ENCODE measurements at places on chromosomes 4 and X.

- DNase-seq, result no peak
Measured at GRCh38 chr4:186932196-186932595, 208.5 kb upstream of the FAT1 start.

DNA sequence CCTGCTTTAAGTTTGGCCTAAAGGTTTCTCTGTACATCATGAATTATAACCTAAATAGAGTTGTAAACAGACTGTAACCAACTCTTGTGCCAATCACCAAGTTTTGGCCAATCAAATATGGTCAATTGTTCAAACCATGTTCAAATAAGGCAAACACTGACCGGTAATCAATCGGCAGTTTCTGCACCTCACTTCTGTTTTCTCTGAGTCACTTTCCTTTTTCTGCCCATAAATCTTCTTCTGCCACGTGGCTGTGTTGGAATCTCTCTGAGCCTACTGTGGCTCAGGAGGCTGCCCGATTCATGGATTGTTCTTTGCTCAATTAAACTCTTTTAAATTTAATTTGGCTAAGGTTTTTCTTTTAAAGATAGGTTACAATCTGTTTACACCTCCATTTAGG lies 16.5 kb upstream of the ENPP6 start:
- no peak for DNase-seq

- DNase-seq, result no peak
Measured at GRCh38 chr4:15901007-15901406, 37.5 kb downstream of the FGFBP1 start.

DNA sequence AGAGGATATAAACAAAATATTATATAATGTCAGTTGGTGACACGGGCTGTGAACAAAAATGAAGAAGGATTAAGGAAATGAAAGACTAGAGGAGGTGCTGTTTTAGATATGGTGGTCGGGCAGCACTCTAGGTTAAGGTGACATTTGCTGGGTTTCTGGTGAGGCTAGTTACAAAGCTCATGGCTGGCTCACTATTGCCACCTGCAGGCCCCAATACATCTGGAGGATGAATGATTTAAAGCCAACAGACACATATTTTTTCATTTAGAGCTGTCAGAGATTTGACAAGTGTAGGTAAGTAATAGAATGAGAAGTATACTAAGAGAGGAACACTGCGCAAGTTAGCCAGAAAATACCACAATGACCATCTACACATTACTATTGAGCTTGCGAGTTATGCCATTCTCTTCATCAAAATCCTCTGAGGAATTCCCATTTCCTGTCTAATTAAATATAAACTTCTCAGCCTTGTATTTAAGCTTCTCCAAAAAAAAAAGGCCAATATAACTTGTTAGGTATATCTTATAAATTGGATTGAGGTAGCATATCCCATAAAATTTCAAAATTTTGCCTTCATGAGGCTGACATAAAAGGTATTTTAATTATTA lies 6.4 kb upstream of the FGG start:
- peak; percentile 75 for DNase-seq

- DNase-seq, result peak; percentile 48
Measured at GRCh38 chr4:16884673-16885460, 13.6 kb downstream of the LDB2 start.

DNA sequence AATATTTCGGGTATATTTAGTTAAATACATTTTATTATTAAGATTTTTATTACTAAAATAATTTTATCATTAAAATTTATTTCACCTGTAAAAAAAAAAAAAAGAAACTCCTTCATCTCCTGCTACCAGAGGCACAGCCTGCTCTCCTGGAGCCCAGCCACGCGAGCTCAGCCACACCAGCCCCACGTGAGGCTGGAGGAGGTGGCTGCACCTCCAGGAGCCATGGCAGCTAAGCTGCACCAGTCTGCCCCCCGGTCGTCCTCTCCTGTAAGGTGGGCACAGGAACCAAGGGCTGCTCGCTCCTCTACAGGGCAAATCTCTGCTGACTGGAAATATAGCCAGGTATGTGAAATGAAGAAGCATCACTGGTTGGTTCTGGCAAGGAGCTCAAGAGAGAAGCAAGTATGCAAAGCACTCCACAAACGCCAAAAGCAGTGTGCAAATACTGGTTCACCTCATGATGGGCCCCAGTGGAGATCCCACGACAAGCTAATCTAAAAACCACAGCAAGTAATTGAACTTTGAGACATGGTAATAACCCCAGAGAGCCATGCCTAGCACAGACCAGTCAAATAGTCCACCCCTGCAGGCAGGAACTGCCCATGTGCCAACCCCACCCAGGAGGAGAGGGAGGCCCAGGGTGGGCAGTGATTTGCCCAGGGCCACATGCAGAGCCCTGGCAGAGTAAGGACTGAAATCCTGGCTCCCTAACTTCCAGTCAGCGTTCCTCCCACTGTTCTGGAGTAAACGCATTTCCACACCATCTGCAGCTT lies 90.1 kb downstream of the WFS1 start:
- DNase-seq, result no peak

DNA sequence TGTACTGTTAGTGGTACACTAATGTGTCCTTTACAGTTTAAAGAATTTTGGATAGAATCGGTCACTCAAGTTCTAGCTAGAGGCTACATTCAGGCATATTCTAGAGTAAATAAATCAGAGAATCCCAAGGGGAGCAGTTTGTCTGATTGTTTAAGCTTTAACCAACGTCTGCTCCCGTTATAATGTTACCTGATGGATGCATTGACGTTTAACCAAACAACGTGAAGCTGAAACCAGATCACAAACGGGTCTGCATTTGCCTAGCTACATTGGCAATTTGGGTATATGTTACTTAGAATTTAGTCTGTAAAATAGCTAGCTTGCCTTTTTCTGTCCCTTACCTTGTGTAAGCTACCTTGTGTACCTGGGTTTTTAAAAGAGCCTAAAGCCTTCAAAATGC lies 1.6 kb downstream of the PI4K2B start:
- DNase-seq, result no peak

DNA sequence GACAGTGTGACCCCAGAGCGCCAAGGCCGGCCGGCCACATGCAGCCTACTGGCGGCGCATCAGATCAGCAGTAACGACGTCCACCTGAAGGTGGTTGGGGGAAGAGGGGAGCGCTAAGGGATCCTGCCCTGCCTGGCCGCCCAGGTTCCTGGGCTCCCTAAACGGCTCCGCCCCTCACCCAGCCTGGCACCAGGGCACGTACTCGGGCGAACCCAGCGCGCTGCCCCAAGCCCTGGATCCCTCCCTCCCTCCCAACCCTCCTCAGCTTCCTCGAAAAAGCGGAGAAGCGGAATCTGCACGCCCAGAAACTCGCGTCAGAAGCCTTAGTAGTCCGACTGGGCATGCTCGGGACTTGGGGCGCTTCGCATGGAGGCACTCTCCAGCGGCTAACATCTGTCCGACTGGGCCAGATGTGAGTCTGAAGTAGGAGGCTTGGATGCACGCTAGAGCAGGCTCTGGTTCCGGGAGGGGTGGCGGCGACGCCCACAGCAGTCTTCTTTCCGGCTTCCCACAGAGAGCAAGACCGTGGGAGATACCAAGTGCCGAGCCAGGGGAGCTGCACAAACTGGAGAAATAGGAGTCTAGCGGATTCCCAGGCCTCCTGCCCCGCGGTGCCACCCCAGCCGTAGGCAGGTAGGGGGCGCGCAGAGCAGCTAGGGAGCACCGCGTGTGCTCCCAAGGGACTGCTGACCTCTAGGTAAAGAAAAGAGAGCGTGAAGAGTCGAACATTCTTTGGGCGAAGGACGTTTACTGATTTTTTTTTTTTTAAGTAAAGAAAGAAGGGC lies 114.3 kb upstream of the TEX13C start:
- peak; percentile 93 for DNase-seq

- DNase-seq, result no peak
Measured at GRCh38 chr4:185278716-185279115, 69.3 kb downstream of the SNX25 start.

GRCh38 chr4:70948665-70949260 lies 44.7 kb upstream of the DCK start:
- DNase-seq, result peak; percentile 21

DNA sequence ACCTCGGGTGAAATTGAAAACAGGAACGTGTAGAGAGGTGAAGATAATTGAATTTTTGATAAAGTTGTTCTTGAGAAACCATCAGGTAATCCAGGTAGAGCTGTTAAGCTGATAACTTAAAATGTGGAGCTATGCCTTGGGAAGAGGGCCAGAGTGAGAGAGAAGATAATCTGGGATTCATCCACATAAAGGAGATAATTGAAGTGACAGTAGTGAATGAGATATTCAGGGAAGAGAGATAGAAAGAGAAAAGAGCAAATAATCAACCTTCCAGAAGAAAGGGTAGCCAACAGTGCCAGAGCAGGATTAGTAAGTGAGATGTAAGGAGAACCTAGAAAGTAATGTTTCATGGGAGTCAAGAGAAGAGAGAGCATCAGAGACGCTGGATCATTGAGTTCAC lies 297.6 kb downstream of the PACRGL start:
- DNase-seq, result no peak

GRCh38 chrX:34112459-34112858 lies 19.7 kb downstream of the FAM47A start:
- DNase-seq, result no peak

- peak; percentile 99 for DNase-seq
Measured at GRCh38 chr4:152165146-152165545, 370.7 kb downstream of the FBXW7 start.

- no peak for DNase-seq
Measured at GRCh38 chrX:138001226-138001625, 435.3 kb downstream of the ZIC3 start.

DNA sequence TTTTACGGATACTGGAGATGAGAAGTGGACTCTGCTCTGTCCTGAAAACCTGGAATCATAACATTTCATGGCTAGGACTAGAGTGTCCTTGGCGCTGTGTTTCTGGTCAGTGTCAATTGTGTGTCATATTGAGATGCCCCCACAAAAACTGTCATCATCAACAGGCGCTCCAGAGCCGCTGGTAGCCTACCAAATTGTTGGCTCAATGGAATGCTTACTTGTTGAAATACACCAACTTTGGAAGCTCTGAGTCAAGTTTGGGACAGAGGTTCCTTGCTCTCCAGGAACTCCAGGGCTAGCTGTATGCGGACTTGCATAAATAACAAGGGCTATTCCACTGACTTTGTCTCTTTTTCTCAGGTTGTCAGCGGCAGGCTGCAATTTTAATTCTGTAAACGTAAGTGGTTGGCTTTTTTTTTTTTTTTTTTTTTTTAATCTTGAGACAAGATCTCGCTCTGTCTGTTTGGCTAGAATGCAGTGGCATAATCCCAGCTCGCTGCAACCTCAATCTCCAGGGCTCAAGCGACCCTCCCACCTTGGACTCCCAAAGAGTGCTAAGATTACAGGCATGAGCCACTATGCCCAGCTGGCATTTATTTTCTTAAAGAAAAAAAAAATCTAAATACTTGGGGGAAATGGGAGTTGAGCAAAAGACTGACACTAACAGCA lies 871 bp upstream of the HPGD start:
- DNase-seq, result peak; percentile 54

DNA sequence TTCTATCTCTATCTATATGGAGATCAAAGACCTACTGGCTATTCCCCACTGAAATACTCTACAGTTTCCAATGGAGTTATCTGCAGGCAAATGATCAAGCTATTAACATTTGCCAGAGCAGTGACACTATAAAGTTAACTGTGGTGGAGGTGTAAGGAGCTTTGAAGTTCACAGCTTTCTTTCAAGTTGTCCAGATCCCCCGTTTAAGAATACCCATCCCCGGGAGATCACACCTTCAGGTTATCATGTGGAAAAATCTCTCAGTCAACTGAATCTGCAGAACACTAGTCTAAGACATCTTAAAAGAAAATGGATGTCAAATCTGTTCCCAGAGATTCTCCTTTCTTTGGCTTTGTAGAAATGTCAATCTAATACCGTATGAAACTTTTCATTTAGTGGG lies 80.1 kb downstream of the GPC3 start:
- DNase-seq, result peak; percentile 72

DNA sequence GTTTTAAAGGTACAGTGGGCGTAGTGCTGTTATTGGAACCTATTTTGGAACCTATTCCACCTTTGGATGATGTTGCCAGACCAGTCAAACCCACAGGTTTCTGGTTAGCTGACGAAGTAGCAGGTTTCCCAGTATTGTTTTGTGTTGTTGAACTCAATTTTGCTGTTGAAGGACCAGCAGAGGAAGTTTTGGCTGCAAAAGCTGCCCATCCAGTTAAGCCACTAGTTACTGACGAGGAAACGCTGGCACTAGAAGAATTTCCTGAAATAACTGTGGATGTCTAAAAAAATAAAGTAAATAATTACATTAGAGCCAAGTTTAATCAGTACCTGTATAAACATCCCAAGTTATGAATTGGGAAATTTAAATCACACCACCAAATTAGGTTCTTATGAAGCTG lies 25.5 kb downstream of the INTS12 start:
- no peak for DNase-seq

DNA sequence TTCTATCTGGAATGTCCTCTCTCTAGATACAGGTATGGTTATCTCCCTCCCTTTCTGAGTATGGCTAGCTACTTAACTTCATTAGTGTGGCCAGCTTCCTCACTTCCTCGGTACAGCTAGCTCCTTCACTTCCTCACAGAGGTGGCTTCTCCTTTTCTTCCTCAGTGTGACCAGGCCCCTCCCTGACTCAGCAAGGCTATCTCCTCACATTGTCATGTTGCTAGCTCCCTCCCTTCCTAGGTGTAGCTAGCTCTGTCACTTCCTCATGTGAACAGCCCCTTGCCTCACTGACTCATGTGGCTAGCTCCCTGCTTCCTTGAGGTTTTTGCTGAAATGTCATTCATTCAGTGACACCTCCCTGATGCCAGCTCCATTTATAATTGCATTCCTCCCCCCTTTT lies 67.3 kb upstream of the DDIT4L start:
- DNase-seq, result peak; percentile 84

DNA sequence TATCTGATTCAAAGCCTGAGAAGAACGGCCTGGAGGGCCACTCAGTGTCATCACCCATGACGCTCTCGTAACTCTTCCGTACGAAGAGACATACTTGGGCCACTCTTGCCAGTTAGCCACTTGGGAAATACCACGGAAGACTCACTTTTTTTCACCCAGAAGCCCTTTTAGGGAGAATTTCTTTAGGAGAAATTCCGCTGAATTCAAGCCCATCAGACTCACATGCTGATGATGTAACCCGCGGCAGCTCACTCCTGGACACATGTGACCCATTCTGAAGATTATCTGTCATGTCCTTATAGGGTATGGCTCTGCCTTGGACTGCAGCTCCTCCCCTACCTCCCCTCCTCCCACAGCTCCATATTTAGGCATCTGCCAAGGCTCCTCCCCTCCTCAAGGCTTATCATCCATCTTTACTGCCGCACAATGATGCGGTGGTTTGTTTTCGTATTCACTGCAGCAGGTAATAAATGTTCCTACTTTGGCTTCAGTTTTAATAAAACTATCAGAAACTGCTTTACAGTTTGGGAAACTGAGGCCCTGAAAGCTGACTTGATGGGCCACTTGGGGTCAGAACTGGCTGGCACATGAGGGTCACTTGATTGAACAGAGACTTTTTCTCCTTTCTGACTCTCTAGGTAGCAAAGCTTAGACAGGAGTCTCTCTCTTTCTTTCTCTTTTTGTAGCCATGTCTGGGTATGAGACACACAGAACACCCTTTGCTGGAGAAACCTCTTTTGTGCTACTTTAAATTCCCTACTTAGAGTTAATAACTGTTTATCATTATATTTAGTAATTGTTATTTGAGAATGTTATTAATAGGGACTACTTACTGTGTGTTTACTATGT lies 42.1 kb downstream of the RHOH start:
- DNase-seq, result peak; percentile 81

GRCh38 chr4:40612283-40612682 lies 17.4 kb downstream of the RBM47 start:
- no peak for DNase-seq
